ENCODE measurements at places on chromosomes 7 and 10.

DNA sequence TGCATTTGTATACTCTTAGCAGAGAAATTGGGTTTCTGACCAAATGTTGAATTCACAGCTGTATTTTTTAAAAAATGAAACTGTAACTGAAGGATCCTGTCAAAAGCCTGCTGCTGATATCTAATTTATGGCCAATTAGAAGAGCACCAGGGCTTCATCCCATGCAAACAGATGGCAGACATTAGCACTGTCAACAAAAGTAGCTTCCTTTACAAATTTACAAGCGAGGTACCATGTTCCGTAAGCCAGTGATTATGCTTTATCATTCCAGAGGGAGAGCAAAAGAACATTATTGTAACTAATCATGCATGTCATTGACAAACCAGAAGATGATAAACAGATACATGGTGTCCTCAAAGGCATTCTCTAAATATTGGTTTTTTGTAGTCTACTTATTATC, 177.2 kb upstream of the DKK1 start:
- no peak for DNase-seq

DNA sequence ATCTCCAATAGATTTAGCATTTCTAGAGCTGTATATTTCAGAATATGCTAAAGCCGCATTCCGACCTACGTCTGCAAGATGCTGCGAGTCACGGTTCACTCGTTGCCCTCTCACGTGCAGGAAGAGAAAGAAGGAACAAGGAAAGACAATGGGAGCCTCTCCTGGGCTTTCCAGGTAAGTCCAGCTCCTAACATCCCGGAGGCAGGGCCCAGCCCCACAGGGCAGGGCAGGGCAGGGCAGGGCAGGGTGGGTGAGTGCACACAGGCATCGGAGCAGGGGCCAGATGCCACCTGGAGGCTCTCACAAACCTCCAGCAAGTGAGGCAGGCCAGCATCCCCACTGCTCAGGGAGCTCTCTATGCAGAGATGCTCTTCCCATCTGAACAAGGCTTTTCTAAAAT, 50.8 kb downstream of the VOPP1 start:
- no peak for DNase-seq

DNA sequence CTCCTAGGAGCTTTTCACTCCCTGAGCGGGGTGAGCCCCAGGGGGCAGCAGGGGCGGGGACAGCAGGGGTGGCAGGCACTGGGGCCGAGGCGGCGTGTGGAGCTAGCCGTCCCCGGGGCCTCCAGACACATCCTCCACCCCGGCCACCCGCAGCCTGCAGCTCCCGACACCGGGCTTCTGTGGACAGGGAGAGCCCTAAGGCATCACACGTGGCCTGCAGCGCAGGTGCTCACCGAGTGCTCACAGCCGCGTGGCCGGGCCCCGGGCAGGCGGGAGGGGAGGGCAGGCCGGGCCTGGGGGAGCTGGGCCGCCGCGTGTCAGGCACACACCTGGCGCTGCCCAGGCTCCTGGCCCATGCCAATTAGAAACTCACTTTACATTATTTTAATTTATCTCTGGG, 51.4 kb downstream of the MICALL2 start:
- no peak for DNase-seq

DNA sequence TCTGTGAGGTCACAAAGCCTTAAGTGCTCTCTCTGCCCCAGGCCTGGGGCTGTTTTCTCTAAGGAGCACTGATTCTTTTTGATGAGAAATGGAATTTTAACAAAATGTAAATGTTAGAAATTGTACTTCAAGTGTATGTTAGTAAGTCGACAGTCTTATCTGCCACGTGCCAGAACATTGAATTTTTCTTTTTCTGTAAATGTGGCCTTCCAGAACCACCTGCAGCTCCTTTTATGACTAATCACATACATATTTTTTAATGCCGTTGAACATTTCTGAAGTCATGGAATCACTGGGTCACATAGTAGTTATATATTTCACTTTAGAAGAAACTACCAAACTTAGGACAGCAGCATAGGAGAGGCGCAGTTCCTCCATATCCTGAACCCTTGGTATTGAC, 38.0 kb downstream of the UBE3C start:
- no peak for DNase-seq

DNA sequence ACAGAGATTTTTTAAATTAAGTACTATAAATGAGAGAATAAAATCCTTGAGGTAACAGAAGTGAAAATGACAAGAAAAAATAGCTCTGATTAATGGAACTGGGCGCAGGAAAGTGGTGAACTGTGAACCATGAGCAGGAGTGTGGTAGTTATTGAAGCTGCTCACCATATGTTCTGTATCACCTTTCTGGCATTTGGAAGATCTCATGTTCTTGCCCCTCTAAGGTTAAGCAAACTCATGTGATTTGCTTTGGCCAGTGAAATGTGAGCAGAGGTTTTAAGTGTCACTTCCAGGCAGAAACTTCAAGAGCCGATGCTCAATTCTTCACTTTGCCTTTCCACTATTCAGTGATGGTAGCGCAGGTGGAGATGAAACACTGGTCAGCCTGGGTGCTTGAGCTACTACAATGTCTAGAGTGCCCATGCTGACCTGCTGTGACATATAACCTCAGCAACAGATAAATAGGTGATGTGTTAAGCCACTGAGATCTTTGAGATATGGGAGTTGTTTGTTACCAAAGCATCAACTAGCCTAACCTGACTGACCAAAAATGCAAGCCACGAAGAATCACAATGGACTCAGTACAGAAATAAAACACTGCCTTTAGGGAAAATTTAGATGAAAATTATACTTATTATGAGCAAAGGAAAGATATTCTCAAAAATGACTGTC, 18.4 kb downstream of the MTPAP start:
- no peak for DNase-seq

GRCh38 chr7:289756-290553, at the start of gene FOXL3:
Gene FOXL3, plus strand, starts transcription at chr7:290170. Its CDS starts 0 bp downstream, at chr7:290170.
- no peak for DNase-seq

- no peak for DNase-seq
Measured at GRCh38 chr7:128915271-128915819, 4.8 kb upstream of the KCP start.

DNA sequence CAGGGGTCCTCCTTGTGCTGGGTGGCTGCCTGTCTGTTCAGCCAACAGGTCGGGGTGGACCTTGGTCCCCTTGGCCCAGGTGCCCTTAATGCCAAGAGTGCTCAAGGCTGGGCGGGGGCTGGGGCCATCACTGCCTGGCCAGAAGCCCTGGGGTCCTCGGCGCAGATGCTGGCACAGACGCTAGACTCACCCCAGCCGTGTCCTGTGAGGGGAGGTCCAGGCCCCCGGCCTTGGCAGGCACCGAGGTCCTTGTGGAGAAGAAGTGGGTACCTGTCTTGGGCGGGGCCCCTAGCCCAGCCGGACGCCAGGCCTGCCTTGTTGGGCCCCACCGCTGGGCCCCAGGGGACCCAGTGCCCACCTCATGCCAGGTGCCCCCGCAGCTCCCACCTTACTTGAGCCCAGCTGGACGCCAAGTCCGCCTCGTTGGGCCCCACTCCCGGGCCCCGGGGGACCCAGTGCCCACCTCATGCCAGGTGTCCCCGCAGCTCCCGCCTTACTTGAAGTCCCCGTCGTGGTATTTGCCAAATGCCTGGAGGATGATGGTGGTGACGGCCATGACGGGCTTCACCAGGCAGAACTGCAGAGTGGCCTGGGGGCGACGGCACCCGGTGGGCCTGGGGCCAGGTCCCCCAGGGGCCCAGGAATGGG, 6.5 kb downstream of the TMEM184A start:
- DNase-seq: no peak

- DNase-seq: no peak
Measured at GRCh38 chr7:106178593-106179134, 66.6 kb upstream of the SYPL1 start.

- no peak for DNase-seq
Measured at GRCh38 chr10:3107426-3107961, 40.1 kb downstream of the PFKP start.

DNA sequence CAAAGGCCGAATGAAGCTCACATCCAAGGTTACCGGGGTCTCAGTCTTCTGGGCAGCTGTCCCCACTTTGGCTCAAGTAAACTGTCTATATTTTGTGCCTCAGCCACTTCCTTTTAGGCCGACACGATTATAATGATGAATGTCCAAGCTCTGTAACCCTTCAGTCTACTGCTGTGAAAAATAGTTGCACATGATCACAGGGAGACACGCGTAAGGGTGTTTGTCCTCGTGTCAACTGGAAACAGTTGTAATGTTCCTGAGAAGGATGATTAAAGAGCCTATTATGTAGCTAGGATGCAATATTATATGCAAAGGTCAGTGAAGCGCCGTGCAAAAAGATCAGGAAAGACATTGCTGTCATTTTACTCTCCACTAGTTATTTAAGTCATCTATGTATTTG, 559.9 kb downstream of the SDK1 start:
- DNase-seq: no peak

- DNase-seq: no peak
Measured at GRCh38 chr10:61975391-61975932, 74.0 kb downstream of the ARID5B start.

DNA sequence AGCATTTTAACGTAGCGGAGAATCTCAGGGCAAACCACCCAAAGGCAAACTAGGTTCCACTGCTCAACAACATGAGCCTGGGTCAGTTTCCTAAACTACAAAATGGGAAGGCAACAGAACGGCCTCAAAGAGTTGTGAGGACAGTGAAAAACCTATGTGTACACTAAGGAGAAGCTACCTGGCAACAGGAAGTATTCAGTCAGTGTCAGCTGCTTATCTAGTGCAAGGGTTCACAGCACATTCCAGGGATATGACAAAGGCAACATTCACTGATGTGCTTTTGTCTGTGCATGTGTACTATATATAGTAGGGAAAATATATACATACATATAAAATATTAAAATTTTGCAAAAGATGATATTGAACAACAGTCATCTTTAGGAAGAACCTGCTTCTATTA, 17.2 kb downstream of the NUDCD3 start:
- DNase-seq: no peak

- no peak for DNase-seq
Measured at GRCh38 chr7:99379043-99379577, 4.6 kb downstream of the ARPC1B start.

DNA sequence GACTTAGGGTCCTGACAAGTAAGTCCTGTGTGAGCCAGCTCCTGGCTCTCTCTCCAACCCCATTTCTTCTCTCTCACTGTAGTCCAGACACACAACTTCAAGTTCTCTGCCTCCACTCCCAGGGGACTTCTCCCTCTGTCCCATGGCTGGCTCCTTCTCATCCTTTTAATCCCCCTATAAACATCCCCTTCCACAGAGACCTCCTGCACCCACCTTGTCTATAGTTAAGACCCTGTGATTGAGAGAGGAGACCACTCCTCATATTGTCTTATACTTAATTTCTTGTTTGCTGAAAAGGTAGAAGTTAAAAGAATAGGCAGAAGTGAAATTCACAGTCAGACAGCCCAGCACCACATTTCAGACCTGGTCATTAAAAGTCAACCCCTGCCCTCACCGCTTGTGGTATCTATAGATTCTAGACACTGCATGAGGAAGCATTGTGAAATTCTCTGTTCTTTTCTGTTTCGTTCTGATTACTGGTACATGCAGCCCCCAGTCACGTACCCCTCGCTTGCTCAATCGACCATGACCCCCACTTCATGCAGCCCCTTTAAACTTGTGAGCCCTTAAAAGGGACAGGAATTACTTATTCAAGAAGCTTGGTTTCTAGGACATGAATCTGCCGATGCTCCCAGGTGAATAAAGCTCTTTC, 125.6 kb upstream of the FRMD4A start:
- DNase-seq: no peak

- DNase-seq: no peak
Measured at GRCh38 chr10:113543107-113543955, 9.5 kb upstream of the HABP2 start.

- no peak for DNase-seq
Measured at GRCh38 chr7:47347816-47348385, 234.0 kb downstream of the TNS3 start.

Data from activated T-cell treated with anti-CD3 and anti-CD28 coated beads for 1 hour (primary cell).